ENCODE measurements at places on chromosomes 4 and X.

DNA sequence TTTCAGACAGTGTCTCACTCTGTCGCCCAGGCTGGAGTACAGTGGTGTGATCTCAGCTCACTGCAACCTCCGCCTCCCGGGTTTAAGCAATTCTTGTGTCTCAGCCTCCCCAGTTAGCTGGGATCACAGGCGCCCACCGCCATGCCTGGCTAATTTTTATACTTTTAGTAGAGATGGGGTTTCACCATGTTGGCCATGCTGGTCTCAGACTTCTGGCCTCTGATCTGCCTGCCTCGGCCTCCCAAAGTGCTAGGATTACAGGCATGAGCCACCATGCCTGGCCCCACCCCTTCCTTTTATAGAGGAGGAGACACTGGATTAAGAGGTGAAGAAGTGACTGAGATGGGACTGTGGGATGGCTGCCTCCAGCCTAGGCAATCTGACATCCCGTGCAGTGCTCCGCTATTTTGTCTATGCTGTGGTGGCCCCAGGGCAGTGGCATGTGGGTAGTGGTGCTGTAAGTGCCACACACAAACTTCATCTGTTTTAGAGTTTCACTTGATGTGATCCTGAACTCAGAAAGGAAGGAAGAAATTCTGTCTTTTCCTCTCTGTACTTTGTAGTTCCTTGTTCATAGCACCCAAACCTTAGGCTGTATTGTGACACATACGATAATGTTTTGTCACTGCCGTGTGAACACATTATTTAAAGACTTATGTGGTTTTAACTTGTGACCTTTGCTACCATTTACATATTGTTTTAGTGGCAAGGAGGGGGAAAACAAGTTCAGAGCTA lies 48.9 kb downstream of the FNIP2 start:
- DNase-seq: no peak

DNA sequence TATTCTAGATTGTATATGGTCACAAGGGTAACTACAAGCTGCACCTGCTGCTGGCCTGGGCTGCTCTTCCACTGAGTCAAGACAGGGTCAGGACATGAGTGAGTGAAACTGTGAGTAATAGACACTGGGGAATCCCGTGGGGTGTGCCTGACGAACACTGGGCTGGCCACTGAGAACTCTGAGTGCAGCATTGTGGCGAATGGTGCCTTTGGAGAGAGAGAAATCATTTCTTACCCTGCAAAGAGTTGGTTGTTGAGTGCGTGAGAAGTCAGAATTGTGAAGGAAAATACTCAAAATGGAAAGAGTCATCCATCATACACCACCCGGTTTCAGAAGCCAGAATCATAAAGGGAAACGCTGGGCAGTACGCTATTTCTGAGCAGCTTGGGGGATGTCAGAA lies 43.1 kb upstream of the LSM6 start:
- DNase-seq: no peak

DNA sequence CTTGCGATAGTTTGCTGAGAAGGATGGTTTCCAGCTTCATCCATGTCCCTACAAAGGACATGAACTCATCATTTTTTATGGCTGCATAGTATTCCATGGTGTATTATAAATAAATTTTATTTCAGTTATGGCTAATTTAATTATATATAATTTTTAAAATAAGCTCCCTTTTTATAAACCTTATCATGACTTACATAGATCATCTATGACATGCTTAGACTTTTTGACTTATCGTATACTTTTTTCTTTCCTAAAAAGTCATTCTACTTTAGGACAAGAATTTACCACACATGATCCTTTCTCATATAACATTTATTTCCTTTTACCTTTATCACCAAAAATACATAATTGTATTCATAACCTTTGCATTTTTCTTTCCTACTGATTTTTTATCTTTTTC lies 376.5 kb downstream of the CCSER1 start:
- no peak for DNase-seq

GRCh38 chr4:140793291-140793690 lies 37.1 kb upstream of the TBC1D9 start:
- DNase-seq: no peak

DNA sequence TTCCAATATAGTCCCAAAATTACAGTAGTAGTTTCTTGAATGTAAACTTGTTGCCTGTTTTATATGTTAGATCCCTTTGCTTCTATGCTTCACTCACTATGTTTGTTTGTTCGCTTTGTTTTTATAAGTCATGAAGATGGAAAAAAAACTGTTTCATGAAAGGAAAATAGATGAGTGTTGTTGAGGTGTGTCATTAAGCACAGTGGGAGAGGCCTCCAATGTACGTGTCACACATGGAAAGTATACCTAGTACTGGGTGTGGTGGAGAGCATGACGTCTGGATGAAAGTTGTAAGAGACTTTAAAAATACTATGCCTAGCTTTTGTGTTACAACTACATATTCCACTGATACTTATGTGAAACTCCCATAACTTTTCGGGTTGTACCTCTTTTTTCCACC lies 28.4 kb downstream of the PLS3 start:
- no peak for DNase-seq

- no peak for DNase-seq
Observed at GRCh38 chr4:26647523-26648224, 63.8 kb downstream of the TBC1D19 start.

DNA sequence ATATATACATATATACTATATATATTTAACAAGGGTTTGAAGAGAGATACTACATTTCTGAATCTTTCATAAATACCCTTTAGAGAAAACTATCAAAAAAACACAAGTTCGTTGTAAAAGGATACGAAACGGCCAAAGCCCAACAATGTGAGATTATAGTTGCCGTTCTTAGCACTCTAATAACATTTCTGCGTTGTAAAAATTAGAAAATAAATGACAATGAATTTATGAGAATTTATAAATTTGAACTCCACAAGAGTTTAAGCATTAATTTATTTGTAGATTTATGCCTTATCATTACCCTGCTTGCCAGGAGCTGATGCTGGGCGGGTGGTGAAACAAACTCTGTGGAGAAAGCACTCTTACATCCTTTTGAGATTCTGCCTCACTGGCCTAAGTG lies 1.1 kb downstream of the WDR17 start:
- no peak for DNase-seq

DNA sequence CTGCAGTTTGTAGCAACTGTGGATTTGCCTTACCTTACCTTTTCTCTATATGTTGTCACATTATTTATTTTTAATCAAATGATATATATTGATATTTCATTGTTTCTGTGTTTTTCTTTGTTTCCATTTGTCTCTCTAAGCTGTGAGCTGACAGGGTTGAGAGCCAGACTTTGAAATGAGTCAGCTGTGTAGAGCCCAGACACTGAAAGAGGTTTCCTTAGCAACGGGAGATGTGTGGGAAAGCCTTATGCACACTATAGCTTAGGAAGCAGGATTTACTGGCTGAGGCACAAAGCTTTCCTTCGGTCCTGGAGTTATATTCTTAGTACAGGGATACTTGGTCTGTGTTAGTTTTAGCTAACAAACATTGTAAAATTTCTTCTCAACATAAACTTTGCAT lies 192.2 kb downstream of the FGF13 start:
- peak; percentile 1 for DNase-seq

DNA sequence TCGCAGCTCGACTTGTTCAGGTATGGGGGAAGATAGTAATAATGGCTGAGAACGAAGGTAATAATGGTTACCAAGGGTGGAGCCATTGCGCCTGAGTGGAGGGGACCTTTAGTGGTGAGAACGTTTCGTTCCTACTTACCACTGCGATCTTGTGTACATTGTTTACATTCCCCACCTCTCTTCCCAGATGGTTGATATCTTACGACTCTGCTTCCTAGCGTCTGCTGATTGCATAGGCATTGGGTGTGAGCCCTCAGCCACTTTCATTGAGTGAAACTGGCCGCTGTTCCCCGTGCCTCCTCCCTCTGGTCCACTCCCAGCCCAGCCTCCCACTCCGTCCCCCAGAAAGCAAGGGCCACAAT lies 850 bp downstream of the IGBP1 start:
- DNase-seq: no peak

- no peak for DNase-seq
Observed at GRCh38 chrX:30898886-30899285, 9.8 kb upstream of the TAB3 start.

DNA sequence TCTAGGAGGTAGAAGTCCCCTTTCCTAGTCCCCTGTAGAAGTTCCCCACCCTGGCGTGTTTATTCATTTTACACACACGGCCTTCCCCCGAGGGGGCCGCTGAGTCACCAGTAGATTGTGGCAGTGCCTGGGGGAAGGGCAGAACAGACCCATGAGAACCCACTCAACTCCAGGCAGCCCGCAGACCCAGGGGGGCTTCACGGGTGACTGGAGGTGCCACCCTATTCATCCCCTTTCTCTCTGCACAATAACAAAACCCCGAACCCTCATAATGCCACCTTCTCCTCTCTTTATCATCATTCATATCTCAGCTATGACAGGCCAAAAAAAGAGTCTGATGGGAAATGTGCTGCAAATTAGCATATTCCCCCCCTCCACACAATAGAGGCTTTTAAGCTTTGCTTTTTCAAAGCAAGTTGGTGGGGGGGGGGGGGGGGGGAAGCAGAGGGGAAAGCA lies 20.4 kb upstream of the GPM6B start:
- DNase-seq: no peak

- DNase-seq: no peak
Observed at GRCh38 chrX:103533511-103534216, 14.4 kb upstream of the RAB40A start.

DNA sequence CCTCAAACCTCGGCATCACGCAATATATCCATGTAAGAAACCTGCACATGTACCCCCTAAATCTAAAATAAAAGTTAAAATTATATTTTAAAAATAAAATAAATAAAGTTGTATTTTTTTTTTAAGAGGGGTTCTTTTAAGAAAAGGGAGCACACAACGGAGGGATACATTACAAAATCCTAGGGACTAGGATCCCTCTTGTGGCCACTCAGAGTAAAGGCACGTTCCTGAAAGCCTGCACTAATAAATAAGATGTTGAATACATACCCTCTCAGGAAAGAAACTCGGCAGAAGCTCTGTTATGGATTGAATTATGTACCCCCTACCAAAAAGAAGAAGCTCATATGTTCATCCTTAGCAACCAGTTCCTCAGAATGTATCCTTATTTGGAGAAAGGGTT lies 50.9 kb upstream of the PRDX4 start:
- no peak for DNase-seq

DNA sequence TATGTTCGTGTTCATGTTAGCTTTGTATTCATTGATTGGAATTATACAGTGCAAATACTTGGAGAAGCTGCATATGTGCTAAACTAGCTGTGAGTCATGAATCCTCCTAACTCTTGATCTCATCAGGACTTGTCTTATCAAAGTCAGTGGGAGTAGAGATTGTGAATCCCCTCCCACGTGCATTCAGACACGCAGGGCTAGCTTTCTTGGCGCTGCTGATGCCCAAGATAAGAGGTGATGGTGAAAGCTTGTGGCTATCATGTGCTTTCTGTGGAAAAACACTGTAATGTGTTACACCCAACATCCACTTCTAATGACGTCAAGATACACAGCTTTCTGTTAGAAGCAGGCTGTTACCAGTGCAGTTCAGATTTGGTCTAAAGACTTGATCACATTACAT lies 348.7 kb upstream of the HAND2 start:
- no peak for DNase-seq

DNA sequence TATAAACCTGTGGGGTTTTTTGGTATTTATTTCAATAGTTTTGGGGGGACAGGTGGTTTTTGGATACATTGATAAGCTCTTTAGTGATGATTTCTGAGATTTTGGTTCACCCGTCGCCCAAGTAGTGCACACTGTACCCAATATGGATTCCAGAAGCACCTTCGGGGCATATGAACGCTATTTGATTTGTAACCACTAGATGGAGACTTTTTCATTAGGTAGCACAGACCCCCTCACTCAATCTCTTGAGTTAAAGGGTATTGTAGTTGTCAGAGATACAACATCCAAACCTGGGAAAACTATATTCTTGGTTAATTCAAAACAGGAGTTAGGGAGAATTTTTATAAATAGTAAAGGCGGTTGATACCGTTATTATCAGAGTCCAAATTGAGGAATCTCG lies 79.8 kb downstream of the SPANXN3 start:
- DNase-seq: no peak

- DNase-seq: no peak
Observed at GRCh38 chr4:87073199-87074120, 138.6 kb downstream of the AFF1 start.

- DNase-seq: no peak
Observed at GRCh38 chrX:68421636-68422035, 11.7 kb downstream of the OPHN1 start.

DNA sequence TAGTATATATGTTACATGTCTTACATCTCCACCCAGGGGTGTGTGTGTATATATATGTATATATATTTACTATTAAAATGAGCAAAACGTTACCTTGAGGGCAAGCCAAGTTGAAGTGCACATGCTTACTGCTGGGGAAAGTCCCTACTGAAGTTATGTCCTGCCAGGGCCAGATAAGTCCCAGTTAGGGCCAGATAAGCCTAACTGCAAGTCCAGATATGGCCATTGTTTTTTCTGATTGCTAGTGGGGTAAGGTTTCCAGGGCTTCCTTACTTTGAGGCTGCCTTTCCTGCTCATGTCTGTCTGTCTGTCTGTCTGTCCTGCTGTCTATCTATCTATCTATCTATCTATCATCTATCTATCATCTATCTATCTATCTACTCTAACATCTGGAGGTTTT lies 19.3 kb upstream of the ZNF81 start:
- DNase-seq: no peak

DNA sequence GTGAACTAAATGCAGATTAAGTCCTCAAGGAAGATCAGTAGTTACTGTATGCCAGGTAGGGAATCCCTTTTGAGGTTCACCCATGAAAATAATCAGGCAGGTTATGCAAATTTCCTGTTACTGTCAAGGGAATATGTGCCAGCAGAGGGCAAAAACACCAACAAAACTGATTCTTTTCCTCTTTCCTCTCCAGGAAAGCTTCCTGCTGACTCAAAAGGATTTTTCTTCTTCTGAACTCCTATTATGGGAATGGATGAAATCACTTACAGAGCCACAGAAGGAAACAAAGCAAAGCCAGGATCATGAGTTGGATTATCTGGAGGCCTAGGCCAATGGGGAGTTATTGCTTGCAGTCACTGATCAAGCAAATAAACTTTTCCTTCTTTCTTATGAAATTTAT lies 49.7 kb downstream of the TMPRSS11F start:
- DNase-seq: no peak

- no peak for DNase-seq
Observed at GRCh38 chrX:82237328-82237727, 1035.4 kb downstream of the SH3BGRL start.

DNA sequence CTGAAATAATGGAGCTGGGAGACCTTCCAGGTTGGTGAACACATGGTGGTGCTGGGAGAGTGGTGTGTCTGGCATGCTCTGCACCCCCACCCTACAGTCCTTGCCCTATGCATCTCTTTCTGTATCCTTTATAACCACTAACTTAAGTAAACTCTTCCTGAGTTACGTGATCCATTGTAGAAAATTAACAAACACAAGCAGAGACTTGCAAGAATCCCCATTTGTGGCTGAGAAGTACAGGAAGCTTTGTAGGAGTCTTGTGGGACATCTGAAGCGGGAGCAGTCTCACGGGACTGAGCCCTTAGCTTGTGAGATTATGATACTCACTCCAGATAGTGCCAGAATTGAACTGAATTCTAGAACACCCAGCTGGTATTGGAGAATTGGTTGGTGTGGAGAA lies 14.3 kb upstream of the FAM13A start:
- no peak for DNase-seq

- DNase-seq: no peak
Observed at GRCh38 chrX:120402369-120402768, 40.5 kb downstream of the ATP1B4 start.

- peak; percentile 41 for DNase-seq
Observed at GRCh38 chr4:154559494-154560418, 3.1 kb upstream of the FGB start.
